ENCODE measurements at places on chromosomes 12 and 14. TPM values are rescaled to one million over a fixed set of nuclear protein-coding genes. Genes with fewer than 3 reads are reported as not detected.

Gene PAN2
- 25.8 TPM for total RNA-seq

Gene TMEM132C
- not detected for total RNA-seq

Gene GUCY2C
- total RNA-seq, result not detected

Gene C1R
- total RNA-seq, result 1.2 TPM

Gene MSRB3
- not detected for total RNA-seq

Gene RASSF9
- not detected for total RNA-seq

Gene ORAI1
- 52.0 TPM for total RNA-seq

Gene TMEM119
- not detected for total RNA-seq

Gene KLRK1
- total RNA-seq, result 125 TPM

Gene NRIP2
- not detected for total RNA-seq

Gene JDP2
- total RNA-seq, result 1.5 TPM

Gene PLCZ1
- total RNA-seq, result not detected

Gene SSTR1
- total RNA-seq, result not detected

Gene SLC39A2
- 0.34 TPM for total RNA-seq

Gene NELL2
- total RNA-seq, result 50.0 TPM

Gene NDRG2
- 4.0 TPM for total RNA-seq

Gene SLC25A47
- total RNA-seq, result not detected

Gene LRCOL1
- total RNA-seq, result not detected
